ENCODE measurements at places on chromosomes 5 and 9. TPM values are rescaled to one million over a fixed set of nuclear protein-coding genes. Genes with fewer than 3 reads are reported as not detected.

DNA sequence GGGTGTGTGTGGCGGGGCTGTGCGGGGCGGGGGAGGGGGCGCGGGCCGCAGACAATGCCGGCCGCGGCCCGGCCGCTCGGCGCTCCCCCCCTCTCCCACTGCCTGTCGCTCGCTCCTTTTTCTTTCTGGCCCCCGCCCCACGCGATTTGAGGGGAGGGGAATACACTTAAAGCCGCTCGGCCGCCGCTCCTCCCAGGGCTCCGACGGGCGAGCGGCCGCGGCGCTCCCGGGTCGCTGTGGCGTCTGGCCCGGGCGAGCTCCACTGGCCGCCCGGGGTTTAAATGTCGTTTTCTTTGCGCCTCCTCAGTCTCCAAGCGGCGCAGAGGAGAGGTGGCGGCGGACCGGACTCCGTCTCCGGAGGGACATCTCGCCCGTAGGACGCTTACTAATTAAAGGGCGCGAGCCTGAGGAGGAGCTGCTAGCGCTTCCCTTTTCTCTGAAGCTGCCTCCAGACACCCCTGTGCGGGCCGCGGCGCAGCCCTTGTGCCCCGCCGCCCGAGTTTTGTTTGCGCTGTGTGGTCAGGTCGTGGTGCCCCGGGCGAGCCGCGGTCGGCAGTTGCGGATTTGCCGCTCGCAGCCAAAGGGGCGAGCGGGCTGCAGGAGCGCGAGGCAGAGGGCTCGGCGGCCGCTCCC, 1.4 kb downstream of the ZSWIM6 start:
- no peak for DNase-seq

DNA sequence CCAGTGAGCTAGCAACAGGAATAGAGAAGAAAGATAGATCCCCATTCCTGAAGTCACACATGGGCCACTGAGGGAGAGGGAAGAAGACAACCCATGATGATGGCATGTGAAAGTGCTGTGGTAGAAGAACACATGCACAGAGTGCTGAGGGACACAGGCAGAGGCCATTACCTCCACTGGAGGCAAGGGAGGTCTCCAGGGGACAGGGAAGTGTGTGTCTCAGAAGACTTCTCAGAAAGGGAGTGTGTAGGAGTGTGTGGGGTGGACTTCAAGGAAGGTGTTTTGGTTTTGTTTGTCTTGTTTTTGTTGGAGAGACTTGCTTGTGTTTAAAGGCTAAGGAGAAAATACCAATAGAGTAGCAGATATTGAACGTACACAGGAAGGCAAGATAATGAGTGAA, 77.0 kb upstream of the SMARCA2 start:
- DNase-seq: no peak

DNA sequence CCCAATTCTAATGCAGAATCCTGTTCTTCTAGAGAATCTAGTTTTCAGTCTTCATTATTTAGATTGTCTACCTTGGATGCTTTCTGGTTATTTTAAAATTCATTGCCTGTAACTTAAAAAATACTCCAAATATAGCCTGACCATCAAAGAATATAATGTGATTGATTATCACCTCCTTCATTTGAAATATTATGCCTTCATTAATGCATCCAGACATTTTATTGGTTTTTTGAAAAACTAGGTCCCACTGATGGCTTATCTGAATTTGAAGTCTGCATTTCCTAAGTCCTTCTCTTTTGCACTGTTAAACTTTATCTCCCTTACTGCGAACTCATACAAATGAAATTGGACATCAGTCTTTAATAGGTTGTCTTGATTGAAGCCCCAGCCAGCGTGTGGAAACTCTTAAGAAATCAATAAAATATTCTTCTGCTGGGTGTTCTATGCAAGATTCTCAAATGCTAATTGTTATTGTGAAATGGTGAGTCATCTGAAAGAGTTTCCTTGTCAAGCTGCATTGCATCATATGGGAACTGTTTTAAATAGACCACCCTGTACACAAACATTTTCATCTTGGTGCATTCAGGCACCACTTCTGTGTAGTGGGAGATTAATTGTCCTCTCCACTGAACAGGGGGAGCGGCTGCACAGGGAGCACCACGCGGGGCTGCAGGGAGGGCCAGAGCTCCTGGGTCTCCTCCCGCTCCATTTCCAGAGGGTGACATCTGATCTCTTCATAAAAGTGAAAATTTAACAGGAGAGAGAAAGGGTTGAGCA, 92.3 kb upstream of the FANCC start:
- DNase-seq: no peak

DNA sequence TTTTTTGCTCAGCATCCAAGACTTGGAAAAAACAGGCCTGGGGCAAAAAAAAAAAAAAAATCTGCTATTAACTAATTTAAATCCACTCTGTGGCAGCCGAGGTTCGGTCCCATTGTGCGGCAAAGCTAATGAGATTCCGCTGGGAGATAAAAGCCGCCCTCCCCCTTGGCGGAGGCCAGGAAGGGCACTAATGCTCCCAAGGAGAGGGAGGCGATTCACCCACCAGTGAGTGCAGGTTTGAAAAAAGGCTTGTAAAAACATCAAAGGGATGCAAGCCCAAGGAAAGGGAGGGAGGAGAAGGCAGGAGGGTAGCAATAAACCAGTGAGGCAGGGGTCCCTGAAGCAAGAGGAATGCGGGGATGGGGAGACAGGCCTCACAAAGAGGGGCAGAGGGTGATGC, 129.5 kb upstream of the RAPGEF1 start:
- DNase-seq: no peak

GRCh38 chr5:167785106-167785505, 506.3 kb upstream of the WWC1 start:
- no peak for DNase-seq

DNA sequence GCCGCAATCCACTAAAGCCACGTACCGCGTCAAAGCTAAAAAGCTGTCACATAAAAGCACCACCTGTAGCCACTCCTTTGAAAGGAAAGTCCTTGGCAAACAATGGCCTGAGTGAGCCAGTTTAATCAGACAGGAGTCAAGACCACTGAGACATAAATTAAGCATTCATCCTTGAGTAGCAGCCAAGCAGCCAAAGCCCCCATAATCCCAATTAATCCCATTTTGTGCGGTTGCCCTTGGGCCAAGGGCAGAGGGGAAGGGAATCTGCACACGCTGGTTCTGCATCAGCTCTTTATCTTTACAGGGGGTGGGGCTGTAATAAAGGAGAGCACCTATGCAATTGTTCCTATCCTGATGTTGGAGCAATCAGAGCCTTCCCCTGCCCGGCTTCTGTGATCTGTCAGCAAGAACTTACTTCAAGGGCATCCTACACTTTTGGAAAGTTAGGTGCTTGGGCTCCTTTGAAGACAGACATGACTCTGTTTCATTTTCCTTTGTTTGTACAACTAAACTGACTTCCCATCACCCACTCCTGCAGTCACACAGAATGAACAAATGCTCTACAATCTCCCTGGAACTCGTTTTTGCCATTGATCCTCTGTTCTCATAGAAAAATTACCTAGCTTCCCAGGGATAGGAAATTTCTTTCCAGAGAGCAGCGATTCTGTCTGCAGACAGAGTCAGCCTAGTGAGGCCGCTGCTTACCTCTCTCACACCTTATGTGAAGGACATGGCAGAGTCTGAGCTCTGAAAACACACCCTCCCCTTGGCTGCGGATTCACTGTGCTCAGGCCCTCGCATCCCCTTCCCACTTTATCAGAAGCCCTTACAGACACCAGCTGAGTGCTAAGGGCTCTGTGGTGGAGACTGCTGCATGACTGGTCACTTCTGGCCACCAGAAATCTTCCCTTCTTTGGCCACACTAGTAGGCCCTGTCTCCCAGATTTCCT, 116.2 kb upstream of the TBCA start:
- DNase-seq: no peak

DNA sequence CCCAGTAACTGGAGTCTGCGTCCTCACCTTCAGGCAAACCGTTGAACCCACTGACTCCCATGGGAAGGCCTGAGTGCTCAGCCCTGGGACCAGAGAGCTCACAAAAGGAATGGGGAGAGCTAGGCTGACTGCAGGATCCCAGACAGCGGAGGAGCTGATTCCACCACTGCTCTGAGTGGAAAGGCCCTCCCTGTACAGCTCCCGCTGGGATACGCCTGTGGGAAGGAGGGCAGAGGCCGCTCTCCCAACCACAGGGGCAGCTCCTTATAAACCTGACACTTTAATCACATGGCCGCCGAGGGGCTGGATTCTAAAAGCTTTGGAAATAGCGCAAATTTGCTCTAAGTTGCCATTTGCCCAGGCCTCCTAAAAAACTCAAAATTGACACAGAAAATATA, 37.1 kb downstream of the DBH start:
- DNase-seq: no peak

DNA sequence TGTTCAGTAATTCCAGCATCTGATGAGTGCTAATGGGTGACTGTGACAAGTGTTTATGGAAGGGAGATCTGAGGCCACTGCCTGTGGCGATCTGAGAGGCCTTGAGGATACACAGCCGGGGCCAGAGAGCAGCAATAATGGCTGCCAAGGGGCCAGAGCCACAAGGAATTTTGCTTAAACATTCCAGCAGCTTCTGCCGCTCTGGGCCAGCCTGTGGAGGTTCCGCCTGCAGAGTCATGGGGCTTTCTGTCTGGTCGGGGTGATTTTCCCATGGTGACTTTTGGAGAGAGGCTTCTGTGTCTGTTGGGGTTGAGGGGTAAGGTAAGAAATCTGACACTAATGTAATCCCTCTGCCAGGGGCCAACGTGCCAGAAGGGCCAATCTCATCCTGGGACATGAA, 353.5 kb downstream of the ADAMTS6 start:
- DNase-seq: no peak

GRCh38 chr5:133731951-133732350, 119.6 kb upstream of the FSTL4 start:
- no peak for DNase-seq

DNA sequence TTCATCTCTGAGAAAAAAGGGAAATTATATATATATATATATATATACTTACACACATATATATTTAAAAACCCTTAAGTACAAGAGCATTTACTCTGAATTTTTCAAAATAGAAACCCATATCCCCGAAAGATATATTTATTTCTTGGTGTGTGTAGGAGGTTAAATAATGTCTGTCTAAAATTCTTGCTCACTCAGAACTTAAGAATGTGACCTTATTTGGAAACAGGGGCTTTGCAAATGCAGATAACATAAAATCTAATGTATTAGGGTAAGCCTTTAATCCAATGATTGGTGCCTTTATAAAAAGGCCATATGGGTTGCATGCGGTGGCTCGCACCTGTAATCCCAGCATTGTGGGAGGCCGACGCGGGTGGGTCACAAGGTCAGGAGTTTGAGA, 517.3 kb upstream of the TLE4 start:
- no peak for DNase-seq

DNA sequence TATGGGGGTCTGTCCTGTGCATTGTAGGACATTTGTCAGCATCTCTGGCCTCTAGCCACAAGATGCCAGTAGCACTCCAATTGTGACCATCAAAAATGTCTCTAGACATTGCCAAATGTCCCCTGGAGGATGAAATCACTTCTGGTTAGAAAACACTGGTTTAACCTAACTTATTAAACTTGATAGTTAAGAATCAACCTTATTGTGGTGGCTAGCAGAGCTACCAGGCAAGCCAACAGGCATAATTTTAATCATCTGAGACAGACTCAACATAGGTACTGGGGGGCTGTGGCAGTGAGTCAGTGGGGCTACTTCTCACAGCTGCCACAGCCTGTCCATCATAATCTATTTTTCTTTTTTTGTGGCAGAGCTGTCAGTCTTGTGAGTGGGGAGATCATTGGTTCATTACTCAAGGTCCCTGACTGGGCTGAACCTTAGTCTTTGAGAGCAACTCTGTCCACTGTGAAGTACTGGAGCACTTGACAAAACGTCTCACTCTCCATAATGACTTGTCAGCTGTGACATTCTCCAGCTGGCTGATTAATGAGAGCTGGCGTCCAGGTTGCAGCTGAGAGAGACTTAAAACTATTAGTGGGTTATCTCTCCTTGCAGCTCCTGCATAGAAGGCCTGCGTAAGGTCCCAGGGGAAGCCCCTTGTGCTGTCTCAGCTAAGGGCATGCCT, 107.9 kb downstream of the DCP2 start:
- DNase-seq: no peak

DNA sequence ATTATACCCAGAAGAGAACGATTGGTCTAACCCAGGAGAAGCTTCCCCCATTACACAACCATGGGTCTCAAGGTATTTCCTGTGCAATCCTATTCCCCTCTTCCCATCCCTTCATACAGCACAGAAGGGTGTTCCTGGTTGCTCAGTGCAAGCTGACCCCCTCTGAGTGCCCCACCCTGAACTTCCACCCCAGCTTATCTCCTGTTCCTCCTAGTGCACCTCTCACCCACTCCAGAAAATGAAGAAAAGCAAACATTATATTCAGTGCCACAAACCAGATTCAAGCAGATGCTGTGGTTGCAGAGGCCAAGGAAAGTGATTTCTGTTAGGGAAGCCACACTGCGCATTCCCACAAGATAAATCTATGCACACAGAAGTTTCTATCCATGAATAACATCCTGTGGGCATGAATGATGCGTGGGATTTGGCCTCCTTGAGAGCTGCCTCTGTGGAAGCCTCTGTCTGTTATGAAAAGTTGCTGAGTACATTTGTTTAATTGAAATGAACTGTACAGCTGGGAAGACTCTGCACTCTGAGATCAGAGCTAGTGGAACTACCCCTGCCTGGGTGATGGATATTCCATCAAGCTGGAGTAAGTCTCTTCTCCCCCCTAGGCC, 2.2 kb upstream of the OR2S2 start:
- no peak for DNase-seq

GRCh38 chr5:59483971-59484472, 409.5 kb downstream of the PDE4D start:
- no peak for DNase-seq

GRCh38 chr5:75040973-75041372, 11.4 kb downstream of the GCNT4 start:
- no peak for DNase-seq

- DNase-seq: no peak
These were observed 29.9 kb downstream of the HSDL2 start for GRCh38 chr9:112409758-112410157.

DNA sequence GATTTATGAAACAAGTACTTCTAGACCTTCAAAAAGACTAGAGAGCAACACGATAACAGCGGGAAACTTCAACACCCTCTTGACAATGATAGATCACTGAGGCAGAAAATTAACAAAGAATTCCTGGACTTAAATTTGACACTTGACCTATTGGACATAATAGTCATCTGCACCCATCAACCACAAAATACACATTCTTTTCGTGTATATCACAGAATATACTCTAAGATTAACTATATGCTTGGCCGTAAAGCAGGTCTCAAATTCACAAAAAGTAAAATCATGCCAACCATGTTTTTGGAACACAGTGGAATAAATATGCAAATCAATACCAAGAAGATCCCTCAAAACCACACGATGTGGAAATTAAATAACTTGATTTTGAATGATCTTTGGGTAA, 559.4 kb downstream of the DNAH5 start:
- DNase-seq: no peak

GRCh38 chr5:5069851-5070250, 70.3 kb upstream of the ADAMTS16 start:
- DNase-seq: no peak

GFI1B gene
- 0.41 TPM for total RNA-seq

NUTM2G gene
- not detected for total RNA-seq

CATSPER3 gene
- 0.82 TPM for total RNA-seq

SURF4 gene
- 91.3 TPM for total RNA-seq

SLCO6A1 gene
- total RNA-seq: 0.41 TPM

SLIT3 gene
- 2.0 TPM for total RNA-seq

NIPBL gene
- 55.8 TPM for total RNA-seq

SPATA6L gene
- total RNA-seq: 9.4 TPM

All from frontal cortex (tissue), 4 donors.